ENCODE measurements at places on chromosomes 16 and 17.

GRCh38 chr17:77968788-77969187 is 10.3 kb downstream of the TNRC6C start:
- no peak for DNase-seq

GRCh38 chr17:2724784-2725164 is 13.2 kb upstream of the CLUH start:
- DNase-seq, result no peak

- DNase-seq, result no peak
Observed at GRCh38 chr17:45786349-45786748, 2.2 kb downstream of the CRHR1 start.

GRCh38 chr16:49644145-49644463 is 211.8 kb downstream of the ZNF423 start:
- DNase-seq, result no peak

GRCh38 chr17:539766-540165 is 174.9 kb downstream of the VPS53 start:
- DNase-seq, result no peak

All from left forelimb (tissue), 1 donor.